Activated CD4-positive, alpha-beta memory T cell treated with anti-CD3 and anti-CD28 coated beads, Interleukin-2, amount 10 ng/mL, durations not matched to agents 7 days and 5 days (primary cell): ENCODE measurements at places on chromosomes 4 and X.

DNA sequence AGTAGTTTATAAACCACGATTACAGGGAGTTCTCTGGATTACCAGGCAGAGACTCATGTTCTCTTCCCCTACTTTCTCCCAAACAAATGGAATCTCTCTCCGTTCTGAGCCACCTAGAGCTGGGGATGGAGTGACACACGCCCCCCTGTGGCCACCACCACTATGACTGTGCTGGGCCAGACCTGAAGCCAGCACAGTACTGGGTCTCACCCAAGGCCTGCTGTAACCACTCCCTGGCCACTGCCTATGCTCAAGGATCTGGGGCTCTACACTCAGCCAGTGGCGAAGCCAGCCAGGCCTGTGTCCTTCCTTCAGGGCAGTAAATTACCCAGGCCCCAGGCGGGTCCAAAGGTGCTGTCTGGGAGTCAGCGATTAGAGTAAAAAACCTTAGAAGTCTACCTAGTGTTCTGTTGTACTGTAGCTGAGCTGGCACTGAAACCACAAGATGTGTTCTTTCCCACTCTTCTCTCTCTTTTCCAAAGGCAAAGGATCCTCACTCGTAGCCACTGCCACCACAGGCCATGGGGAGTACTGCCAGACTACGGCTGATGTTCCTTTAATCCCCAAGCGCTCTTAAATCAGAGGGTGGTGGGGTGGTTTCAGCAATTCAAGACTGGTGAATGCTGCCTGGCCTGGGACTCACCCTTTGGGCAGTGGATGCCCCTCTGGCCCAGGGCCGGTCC is 412.2 kb upstream of the ARX start:
- no peak for DNase-seq

- no peak for DNase-seq
These were observed 71.7 kb downstream of the CFAP299 start for GRCh38 chr4:80407246-80407645.

- DNase-seq = no peak
These were observed 22.1 kb upstream of the NDST3 start for GRCh38 chr4:118012142-118012541.

DNA sequence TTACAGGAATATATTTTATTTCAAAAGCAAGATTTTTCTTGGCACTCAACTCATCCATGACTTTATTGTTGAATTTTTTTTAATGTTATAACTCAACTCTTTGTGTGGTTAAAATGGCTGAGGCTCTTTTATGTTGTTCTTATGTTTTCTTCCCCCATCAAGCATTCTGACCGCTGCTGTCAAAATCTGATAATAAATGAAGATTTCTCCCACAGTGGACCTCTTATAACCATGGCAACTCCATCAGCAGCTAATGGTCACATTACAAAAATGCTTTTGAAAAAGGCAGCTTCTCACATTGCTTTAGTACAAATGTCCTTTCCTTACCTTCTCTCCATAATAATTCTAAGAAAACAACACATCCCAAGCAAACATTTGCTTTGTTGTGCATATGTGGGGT is 96.0 kb upstream of the ATOH1 start:
- no peak for DNase-seq

DNA sequence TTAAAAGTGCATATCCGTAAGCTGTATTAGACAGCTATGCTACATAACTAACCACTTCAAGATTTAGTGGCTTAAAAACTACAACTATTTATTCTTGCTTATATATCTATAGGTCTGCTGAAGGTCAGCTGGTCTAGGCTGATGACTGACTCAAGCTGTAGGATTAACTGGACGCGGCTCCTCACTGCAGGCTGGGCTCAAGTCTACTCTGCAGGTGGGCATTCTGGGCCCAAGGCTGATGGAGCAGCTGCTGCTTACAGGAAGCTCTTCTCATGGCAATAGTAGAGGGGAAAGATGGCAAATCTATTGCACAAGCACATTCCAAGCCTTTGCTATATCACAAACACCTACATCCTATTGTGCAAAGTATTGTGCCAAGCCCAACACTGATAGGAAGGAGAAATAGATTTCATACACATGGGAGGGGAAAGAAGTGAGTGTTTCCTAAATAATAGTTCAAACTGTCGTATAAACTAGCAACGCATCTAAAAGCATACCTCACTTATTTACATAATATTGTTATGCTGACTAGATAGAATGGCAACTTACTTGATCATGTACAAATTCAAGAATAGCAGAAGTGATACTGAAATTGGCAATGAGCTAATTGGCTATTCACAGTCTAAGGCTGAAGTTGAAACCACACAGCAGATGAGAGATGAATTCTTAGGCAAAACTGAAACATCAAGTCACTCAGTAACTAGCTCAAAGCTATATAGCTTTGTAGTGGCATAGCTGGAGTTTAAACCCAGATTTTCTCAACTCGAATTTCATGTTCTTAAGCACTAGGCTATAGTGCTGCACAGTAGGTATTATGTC is 263.8 kb downstream of the NKX6-1 start:
- DNase-seq = no peak

- DNase-seq = no peak
These were observed 341.9 kb downstream of the RAB28 start for GRCh38 chr4:13142191-13142590.

DNA sequence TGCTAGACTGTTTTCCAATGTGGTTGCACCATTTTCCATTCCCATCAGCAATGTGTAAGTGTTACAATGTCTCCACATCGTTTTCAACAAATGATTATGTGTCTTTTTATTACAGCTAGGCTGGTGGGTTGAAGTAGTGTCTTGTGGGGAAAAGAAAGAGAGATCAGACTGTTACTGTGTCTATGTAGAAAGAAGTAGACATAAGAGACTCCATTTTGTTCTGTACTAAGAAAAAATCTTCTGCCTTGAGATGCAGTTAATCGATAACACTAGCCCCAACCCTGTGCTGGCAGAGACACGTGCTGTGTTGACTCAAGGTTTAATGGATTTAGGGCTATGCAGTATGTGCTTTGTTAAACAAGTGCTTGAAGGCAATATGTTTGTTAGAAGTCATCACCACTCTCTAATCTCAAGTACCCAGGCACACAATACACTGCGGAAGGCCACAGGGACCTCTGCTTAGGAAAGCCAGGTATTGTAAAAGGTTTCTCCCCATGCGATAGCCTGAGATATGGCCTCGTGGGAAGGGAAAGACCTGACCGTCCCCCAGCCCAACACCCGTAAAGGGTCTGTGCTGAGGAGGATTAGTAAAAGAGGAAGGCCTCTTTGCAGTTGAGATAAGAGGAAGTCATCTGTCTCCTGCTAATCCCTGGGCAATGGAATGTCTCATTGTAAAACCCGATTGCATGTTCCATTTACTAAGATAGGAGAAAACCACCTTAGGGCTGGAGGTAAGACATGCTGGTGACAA is 23.0 kb upstream of the UGT2B15 start:
- no peak for DNase-seq

GRCh38 chr4:89064848-89065247 is 7.9 kb upstream of the FAM13A start:
- no peak for DNase-seq

DNA sequence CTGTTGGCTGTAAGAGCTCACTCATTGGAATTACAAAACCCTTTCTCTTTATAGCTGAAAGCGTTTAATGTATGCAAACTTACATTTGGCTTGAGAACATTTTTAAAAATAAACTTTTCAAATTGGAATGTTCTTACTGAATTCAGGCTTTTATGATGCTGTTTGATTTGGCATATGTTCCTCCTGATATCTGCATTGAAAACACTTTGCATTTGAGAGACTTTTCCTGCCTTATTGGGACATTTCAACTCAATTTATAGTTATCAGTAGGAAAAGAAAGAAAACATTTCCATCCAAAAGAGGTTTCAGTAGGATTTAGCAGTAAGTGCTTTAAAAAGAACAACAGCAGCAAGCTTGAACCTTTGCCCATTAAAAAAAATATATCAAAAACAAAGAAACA is 520.0 kb downstream of the IL1RAPL1 start:
- DNase-seq = no peak

DNA sequence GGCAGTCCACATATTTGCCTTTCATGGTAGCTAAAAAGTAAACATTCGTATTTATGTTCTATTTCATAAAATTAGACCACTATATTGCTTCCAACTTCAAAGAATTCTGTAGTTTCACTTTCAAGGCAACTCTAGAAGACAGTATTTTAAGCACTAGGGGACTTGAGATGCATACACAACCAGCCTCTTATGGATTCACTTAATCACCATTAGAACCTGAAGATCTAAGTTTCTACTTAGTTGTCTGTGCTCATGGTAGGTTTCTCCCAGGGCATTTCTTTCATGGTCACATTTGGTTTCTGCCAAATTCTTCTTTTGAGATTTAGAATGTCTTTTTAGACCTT is 209.9 kb upstream of the HCCS start:
- no peak for DNase-seq

- no peak for DNase-seq
These were observed 6.5 kb downstream of the SHOX start for GRCh38 chrX:636981-637659.

DNA sequence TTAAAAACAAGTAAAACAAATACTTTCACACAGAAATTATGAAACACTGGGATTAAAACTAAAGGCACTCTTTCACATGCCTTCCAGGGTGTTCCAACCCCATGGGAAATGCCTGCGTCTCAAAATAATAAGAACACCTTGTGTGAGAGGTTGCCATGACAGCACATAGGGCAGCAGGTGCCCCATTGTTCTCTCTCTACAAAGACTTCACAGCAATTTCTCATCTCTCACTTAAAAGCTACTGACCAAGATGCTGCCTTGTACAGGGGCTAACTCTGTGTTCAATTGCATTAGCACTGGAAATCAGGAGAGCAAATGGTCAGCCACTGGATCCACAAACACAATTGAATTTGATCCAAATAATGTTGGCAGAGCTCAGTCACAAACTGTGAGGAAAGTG is 102.5 kb upstream of the GALNTL6 start:
- no peak for DNase-seq

DNA sequence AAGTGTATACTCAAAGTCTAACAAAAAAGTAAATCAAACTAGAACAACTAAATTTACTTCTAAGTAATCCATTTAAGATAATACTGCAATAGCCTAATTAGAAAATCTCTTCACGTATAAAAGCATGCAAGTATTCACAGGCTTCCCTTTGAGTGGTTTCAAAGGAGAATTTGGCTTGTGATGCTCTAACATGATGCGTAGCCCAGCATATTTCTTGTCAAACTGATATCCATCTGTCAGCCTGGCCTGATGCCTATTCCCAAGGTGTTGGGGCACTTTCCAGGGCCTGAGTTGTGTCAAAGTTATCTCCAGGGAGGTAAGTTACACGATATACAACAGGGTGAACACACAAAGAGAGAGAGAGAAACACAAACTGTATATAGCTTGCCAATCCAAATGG is 287.0 kb upstream of the MAGEB18 start:
- no peak for DNase-seq

GRCh38 chrX:133214301-133214700 is 3.9 kb downstream of the TFDP3 start:
- DNase-seq = no peak

- no peak for DNase-seq
These were observed 753.1 kb upstream of the FRG1 start for GRCh38 chr4:189187531-189188052.

DNA sequence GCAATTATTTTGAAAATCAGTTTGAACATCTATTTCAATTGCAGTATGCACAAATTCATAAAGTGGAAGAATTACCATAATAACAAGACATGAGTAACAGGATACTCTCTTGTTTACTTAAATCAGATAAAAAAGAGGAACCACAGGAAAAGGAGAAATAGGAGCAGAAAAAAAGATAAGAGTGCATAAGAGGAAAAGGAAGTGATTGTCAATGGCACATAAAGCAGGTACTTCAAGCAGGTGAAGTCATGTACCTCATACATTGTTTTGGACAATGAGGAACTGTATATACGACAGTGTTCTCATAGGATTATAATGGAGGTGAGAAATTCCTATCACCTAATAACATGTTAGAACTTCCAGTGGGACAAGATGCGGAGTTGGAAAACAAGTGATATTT is 334.5 kb upstream of the PCDH7 start:
- no peak for DNase-seq

- no peak for DNase-seq
These were observed 14.4 kb downstream of the STK26 start for GRCh38 chrX:132037479-132037993.
